ENCODE measurements at places on chromosomes 2 and 18.

- no peak for DNase-seq
Observed at GRCh38 chr18:43148231-43148630, 32.7 kb upstream of the RIT2 start.

GRCh38 chr2:54429811-54430551, 26.1 kb upstream of the SPTBN1 start:
- DNase-seq, result no peak

GRCh38 chr2:45986509-45986908, 310.7 kb upstream of the EPAS1 start:
- DNase-seq, result no peak

- no peak for DNase-seq
Observed at GRCh38 chr2:67974559-67975430, 88.0 kb downstream of the C1D start.

- DNase-seq, result no peak
Observed at GRCh38 chr18:23819001-23819400, 129.7 kb downstream of the LAMA3 start.

Data from NCI-H460 (cell line).